ENCODE measurements at places on chromosomes 2 and 18.

DNA sequence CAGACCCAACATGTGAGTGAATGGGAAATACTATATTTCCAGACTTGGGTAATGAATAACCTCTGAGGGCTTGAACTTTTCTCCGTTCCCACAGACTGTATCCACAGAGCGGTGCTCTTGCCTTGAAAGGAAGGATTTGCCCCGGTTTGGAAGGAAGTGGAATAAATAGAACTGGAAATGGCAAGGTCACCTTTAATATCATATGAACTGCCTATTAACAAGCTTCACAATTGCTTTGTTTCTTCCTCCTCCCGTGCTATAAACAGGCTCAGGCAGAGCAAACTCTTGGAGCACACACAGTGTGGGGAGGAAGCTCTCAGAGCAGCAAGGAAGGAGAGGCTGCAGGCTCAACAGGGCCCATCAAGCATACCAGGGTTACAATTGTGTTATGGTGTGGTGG is 28.5 kb upstream of the DARS1 start:
- DNase-seq: no peak

DNA sequence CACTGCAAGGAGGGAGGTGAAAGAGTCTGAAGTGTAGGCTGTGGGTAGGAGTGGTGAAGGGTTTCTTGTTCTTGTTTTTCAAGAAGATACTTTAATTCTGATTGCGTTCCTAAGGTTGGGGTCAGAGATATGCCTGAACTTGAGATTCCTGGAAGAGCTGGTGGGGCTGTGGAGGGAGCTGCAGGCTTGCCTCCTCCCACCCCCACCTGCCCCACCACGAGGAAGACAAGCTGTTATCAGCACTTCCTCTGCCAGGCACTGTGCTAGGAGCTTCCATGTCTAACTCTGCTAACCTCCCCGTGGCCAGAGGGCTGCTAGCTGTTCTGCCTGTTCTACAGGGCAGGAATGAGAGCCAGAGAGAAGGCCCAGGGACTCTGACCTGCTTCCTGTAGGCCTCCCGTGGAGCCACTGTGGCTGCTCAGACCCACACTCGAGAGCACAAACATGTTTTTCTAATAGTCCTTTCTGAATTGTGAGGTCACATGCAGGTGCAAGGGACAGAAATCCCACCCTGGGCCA is 13.7 kb downstream of the ANKRD23 start:
- no peak for DNase-seq

GRCh38 chr2:228374741-228375140 is 193.3 kb upstream of the SPHKAP start:
- DNase-seq: no peak

- no peak for DNase-seq
These were observed 27.0 kb upstream of the NFATC1 start for GRCh38 chr18:79368681-79369080.

DNA sequence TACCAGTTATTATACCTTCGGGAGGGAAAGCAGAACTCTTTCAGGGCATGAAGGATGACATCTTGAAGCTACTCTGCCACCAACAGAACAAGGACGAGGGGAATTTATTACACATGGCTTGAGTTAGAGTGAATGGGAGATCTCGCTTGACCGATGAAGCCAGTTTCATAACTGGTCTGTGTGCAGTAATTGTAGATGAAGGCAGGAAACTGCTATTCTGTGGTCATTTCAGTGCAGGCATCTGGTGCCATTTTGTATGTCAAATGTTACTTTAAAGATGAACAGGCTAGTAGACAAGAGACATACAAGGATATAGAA is 20.5 kb downstream of the GREB1 start:
- no peak for DNase-seq

GRCh38 chr2:183215917-183216316 is 91.7 kb downstream of the NUP35 start:
- no peak for DNase-seq
